ENCODE measurements at places on chromosomes 4 and X.

- DNase-seq, result peak; percentile 46
These were observed 138.4 kb upstream of the HHIP start for GRCh38 chr4:144507311-144508101.

DNA sequence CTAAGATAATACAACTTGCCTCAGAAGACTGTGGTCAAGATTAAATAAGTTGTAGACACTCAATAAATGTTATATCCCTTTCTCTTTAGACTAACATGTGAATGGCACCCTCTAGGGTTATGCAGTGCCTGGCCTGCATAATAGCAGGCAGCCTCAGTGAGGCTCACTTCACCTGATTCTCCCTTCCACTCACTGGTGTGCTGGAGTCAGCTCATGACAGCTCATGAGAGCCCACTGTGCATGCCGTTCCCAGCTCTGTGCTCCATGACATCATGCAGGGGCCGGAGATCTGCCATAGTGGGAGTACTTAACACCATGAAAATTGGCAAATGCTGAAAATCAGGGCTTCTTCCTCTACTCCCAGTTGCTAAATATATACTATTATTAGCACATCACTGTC is 64.5 kb downstream of the TEC start:
- DNase-seq, result no peak

GRCh38 chr4:14908635-14909034 is 93.6 kb upstream of the CPEB2 start:
- peak; percentile 82 for DNase-seq

- no peak for DNase-seq
These were observed 375.2 kb downstream of the UBE2NL start for GRCh38 chrX:144259054-144259453.

GRCh38 chrX:76148753-76149152 is 24.1 kb upstream of the PBDC1 start:
- DNase-seq, result peak; percentile 42

DNA sequence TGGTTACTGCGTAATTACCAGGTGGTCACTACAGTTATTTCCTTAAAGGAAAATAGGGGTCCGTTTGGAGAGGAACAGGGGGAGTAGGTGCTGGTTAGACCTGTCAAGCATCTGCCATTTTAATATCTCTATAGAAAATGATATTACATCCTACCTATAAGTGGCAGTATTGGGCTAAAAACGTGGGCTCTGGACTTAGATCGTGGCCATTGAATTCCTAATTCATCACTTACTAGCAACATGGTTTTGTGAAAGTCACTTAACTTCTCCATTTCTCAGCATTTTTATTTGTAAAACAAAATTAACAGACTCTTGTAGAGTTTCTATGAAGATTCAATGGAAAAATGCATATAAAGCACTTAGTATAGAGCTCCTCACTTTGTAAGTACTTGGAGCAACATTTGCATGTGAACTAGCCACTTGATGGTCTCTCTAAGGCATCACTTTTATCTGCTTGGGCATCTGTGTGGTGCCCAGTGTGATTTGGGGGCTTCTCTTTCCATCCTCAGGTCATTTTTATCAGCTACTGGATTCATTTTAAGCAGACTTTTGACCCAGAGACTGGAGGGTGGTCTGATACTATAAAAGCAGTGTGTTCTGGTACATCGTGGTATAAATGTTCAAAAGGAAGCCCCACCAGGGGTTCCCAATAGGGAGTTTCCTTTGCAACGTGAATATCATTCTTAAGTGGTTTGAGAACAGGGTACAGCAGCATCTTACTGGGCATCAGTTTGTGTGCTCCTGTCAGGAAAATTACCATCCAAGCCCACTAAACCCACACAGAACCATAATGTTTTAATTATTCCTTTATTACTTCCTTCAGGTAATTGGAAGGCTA is 42.7 kb upstream of the RASSF6 start:
- DNase-seq, result peak; percentile 80

GRCh38 chr4:177726111-177726510 is 283.9 kb upstream of the AGA start:
- DNase-seq, result peak; percentile 38

GRCh38 chrX:45992402-45993123 is 552.7 kb downstream of the ZNF674 start:
- DNase-seq, result no peak

GRCh38 chr4:70739496-70740337 is 18.0 kb downstream of the RUFY3 start:
- no peak for DNase-seq

GRCh38 chr4:924107-925096 is 7.7 kb downstream of the GAK start:
- peak; percentile 78 for DNase-seq

GRCh38 chr4:33722800-33723516 is 2521.4 kb downstream of the ARAP2 start:
- DNase-seq, result no peak

DNA sequence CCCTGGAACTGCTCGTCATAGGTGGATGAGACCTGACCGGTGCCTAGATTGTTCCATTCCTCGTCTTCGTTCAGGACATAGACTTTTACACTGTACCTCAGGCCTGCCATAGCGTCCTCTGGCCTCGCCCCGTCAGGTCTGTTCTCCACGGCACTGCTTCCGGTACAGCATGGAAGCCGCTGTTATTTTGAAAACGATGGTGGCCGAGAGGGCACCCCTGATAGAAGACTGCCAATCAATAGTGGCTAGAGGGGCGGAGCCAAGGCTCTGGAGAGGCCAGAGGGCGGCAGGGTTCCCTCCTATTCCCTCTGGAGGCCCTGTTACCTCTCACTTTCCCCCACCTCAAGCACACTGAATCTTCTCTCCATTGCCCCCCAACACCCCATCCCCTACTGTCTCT is at the start of gene PPP4R3C:
Gene PPP4R3C, minus strand, starts transcription at position 155 of the 400 bp plus-strand sequence. Its CDS starts 45 bp downstream, at position 110.
- no peak for DNase-seq

DNA sequence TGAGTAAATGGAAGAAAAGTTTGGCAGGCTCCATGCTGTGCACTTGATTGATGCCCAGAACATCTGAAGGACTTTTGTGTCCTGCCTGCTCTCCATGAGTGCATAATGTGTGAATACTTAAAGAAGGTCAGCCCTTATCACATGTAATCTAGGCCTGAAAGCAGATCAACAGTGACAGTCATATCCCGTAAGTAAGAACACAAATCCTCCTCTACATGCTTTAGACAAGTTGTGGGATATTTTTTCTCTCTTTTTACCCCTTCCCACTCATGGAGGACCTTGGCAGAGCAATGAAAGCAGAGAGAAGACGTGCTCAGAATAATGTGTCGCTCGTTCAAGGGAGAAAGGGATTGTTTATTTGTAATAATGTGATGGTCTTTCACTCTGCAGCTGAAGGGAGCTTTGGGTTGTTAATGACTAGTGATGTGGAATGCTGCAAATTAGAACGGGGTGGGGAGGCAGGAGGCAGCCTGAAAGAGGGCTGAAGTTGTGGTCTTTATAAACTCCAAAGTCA is 286.6 kb downstream of the BMPR1B start:
- no peak for DNase-seq

DNA sequence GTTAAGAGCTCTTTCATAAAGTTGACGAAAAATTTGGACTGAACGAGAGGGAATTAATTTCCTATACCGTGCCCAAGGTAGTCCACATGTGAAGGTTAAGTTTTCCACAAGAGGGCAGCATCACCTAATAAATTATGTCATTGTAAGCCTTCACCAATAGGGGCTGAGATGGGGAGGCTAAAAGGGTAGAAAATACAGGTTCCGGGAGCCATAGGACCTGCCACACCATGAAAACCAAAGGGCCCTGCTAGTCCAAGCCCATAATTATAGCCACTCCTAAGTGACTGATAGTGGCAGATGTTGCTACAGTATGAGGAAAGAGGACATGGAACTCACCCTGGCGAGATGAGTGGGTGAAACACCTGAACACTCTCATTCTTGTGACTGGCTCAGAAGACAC is 122.2 kb downstream of the SHROOM4 start:
- DNase-seq, result peak; percentile 61

- DNase-seq, result no peak
These were observed 139.6 kb downstream of the DCLK2 start for GRCh38 chr4:150217808-150218207.

- DNase-seq, result no peak
These were observed 159.9 kb downstream of the AASDH start for GRCh38 chr4:56227301-56227835.

DNA sequence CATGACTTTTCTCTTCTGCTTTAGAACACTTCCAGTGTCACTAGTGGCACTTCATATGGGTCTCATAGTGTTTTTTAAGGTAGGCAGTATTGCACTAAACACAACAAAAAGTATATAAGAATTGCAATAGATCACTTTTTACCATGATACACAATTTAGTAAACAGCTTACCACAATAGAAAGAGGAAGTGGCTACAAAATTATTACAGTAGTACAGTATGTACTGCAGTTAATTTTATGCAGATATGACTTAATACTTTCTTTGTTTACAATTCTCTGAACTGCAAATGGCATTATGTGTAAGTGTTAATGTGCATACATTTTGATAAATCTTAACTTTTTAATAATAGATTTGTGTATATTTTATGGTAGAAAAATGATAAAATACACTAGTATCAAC is 157.3 kb downstream of the RRAGB start:
- DNase-seq, result no peak

DNA sequence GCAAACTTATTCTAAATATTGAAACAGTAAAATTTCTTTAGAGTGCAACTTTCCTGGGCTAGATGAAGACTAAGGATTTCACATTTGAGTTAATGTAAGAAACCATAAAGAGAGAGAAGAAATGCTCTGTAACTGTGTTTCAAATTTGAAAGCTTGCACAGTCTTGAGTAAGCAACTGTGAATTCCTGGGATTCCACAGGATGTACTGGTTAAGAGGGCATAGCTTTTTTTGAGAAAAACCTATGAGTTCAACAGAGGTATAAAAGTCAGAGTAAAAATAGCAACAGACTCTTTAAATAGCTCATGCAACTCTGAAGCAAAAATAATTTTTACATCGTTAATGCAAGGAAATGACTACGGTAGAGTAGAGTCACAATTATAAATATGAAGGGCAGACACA is 25.5 kb downstream of the ZNF330 start:
- DNase-seq, result peak; percentile 56

- no peak for DNase-seq
These were observed 55.8 kb upstream of the ENPP6 start for GRCh38 chr4:184273166-184274147.

- DNase-seq, result peak; percentile 47
These were observed 122.4 kb downstream of the RASL11B start for GRCh38 chr4:52984462-52984881.

- DNase-seq, result no peak
These were observed 70.1 kb upstream of the HCCS start for GRCh38 chrX:11040996-11041395.

- DNase-seq, result peak; percentile 53
These were observed 127.2 kb downstream of the ARHGEF9 start for GRCh38 chrX:63657821-63658220.

DNA sequence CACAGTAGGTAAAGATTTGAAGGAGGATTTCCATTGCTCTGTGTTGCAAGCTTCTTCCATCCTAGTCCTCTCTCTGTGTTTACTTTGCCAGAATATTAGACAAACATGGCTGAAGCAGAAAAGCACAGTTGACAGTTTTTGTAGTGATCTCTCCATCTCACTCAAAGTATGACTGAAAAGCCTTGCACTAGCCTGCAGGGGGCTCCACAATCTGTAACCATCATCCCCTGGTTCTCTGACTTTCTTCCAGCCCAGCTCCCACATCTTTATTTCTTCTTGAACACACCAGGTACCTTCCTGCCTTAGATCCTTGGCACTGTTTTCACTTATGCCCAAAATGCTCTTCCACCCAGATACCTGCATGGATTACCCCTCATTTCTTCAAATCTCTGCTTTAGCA is 34.1 kb upstream of the HHIP start:
- DNase-seq, result peak; percentile 24

DNA sequence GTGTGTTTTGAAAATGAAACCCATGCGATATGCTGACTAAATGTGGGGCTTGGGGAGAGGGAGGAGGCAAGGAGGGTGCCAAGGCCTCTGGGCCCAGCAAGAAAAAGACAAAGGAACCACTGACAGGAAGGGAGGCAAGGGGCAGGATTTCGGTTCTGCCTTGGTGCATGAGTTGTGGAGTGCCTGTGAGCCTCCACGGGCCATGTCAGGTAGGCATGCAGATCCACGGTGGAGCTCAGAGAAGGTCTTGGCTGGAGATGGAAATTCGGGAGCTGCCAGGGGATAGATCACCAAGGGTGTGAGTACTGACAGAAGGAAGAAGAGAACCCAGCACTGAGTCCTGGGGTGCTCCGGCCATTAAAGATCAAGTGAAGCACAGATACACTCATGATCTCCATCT is 4.1 kb downstream of the EVC2 start:
- no peak for DNase-seq

DNA sequence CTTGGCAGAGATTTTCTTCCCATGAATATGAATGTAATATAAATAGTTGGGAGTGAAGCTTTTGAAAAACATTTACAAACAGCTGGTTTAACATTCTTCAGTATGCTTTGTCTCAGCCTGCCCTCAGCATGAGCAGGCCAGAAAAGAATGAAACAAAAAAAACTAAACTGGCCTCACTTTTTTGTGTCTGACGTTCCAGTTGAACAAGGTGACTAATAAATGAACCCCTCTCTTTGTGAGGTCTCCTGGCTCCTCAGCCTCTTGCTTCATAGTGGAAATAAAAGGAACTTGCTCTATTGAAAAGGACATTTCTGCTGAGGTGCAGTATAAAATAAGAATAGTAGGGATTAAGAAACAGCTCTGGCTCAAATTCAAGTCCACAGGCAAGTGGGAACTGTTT is 9.4 kb downstream of the CHST7 start:
- DNase-seq, result peak; percentile 50

DNA sequence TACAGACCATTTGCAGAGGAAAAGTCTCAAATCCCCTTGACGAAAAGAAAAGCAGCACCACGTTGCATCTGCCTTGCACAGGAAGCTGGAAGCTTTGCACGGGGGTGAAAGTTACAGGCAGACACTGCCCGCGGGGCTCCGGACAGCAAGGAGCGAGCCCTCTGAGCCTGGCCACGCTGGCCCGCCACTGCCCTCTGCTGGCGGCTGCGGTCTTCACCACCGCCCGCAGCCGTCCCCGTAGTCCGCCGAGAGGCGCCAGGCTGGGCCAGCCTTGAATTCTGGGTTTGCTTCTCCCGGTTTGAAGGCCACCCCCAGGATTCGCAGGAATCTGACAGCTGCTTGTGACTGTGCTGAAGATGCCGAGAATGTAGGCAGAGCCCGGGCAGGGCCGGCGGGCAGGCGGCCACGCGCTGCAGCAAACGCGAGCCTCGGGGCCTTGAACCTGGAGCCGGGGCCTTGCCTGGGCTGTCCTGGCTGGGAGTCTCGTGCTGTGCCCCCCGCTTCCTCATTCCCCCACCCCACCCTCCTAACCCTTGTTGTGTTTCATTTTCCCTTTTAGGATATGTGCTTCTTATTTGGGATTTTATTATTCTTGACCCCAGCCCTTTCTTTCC is 49.2 kb downstream of the ENPP6 start:
- peak; percentile 68 for DNase-seq

- peak; percentile 49 for DNase-seq
These were observed 251.4 kb upstream of the DDX53 start for GRCh38 chrX:22748093-22748999.

GRCh38 chr4:119678761-119679160 is 50.2 kb upstream of the PDE5A start:
- DNase-seq, result peak; percentile 9

GRCh38 chrX:114976292-114976691 is 41.1 kb downstream of the IL13RA2 start:
- DNase-seq, result peak; percentile 76

GRCh38 chrX:103774070-103774642 is 2.5 kb upstream of the PLP1 start:
- peak; percentile 44 for DNase-seq

GRCh38 chrX:136812286-136812685 is 31.6 kb upstream of the ARHGEF6 start:
- DNase-seq, result no peak
